HL-60 (cell line): ENCODE measurements at places on chromosomes 7 and 10.

DNA sequence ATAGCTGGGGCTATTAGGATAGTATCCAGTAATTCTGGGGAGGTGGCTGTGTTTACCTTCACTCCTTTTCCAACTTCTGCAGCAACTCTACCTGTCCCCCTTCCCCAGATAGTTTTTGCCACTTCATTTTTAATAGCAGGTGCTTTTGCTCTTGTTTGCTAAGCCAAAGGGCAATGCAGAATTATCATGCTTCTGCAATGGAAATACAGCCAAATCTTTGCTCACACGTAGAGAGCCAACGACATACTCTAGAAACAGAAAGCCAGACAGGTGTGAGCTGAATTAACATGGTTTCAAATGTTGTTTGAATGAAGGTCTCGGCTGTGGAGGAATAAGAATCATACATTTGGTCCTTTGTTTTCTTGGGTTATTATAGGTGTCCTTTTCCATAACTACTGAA is 14.4 kb downstream of the PLEKHS1 start:
- no peak for DNase-seq

- DNase-seq = no peak
Measured at GRCh38 chr7:138954545-138955475, 26.4 kb downstream of the KIAA1549 start.

DNA sequence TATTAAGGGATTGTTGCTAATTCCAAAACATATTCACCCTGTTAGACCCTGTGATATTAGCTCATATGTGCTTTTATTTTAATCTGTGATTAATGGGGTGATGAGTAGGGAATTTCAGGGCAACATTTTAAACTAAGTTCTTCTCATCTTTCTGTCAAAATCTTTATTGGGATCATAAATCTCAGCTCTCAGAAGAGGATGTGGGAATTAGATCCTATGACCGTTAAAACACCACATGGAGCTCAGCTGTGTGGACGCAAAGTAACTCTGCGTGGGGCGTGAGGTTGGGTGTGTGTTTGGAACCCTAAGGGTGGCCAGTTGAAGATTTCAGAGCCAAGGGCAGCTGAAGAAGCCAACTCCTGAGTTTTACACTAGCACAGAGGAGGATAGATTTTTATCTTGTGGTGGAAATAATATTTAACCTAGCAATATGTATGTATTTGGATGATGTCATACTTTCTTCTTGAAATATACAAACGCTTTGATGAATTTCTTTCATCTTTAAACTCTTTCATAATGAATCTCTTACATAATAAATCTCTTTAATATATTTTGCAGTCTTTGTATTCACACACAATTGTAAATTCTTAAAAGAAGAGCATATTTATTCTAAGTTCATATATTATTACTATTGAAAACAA is 64.4 kb downstream of the EPDR1 start:
- no peak for DNase-seq

- DNase-seq = no peak
Measured at GRCh38 chr7:50330254-50330653, 25.7 kb downstream of the IKZF1 start.

DNA sequence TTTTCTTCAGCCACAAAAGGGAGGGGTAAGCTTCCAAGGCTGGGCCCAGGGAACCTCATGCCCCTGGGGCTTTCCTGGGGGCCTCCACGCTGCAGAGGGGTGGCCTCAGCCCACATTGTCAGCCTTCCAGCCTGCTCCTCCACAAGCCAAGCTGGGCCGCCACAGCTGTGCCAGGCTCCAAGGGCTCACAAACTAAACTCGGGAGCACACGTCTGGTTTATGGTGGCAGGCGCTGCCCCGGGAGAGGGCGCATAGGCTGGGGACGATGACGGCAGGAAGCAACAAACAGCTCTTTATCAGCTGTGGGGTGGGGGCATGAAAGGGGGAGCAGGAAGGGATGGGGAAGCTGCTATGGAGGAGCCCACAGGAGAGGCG is 6.3 kb upstream of the CDH23 start:
- DNase-seq = no peak

GRCh38 chr7:27171637-27172314 is 2.3 kb downstream of the HOXA10 start:
- DNase-seq = no peak

DNA sequence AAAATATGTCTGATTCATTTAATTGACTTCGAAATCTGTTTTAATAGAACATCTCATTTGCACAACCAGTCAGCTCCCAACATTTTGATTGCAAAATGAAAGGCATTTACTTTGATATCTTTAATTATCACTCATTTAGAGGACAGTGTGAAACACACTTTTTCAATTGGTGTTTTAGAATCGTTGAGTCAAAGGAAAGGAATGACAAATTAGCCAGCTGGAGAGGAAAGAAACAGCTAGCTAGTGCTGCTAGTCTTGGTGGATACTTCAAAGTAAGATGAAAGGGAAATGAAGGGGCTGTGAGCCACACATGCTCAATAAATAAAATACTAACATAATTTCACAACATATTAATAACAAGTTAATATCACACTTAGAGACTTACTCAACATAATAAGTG is 570.2 kb downstream of the PHTF2 start:
- no peak for DNase-seq

GRCh38 chr7:143454091-143454680 is 10.9 kb downstream of the TAS2R60 start:
- no peak for DNase-seq

DNA sequence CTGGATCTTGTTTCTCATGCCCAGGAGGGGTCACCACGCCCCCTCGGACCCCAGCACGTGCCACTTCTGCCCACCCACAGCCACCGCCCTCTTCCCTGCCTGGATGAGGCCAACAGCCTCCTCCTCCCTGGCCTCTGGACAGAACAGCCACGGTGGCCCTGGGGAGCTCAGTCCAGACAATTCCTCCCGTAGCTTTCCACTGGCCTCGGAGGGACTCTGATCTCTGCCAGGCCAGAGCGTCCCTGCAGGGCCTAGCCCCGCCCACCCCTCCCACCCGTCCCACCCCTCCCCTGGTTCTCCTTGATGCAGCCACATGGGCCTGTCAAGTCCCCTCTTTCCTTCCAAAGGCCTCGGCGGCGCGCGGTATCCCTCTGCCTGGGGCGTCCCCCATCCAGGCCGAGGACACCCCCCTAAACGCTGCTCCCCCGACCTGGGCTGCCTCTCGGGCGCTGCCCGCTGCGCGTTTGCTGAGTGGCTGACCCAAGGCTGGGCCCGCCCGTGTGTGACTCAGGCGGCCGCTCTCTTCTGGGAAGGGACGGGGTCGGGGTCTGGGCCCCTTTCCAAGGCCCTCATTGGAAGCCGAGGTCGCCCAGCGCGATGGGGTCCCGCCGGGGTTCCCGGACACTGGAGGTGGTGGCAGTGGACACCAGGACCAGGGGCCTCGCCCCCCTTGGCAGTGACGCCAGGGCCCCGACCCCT is 557 bp downstream of the TMEM120A start:
- DNase-seq = no peak

GRCh38 chr7:129462420-129462819 is 28.2 kb downstream of the STRIP2 start:
- peak; percentile 35 for DNase-seq

GRCh38 chr7:135509589-135509838 is 388 bp downstream of the CNOT4 start:
- DNase-seq = no peak
